Spleen (tissue), 13 donors: ENCODE measurements at places on chromosomes 2 and 18.

- no peak for DNase-seq
Observed at GRCh38 chr2:196941398-196942078, 15.0 kb upstream of the PGAP1 start.

- peak; percentile 86 for DNase-seq
Observed at GRCh38 chr2:129877795-129878775, 101.4 kb upstream of the RAB6C start.

GRCh38 chr18:47150824-47151366, 595 bp upstream of the HDHD2 start:
- peak; percentile 80 for DNase-seq

GRCh38 chr2:32516567-32516966, 111.3 kb upstream of the TTC27 start:
- no peak for DNase-seq

- DNase-seq, result no peak
Observed at GRCh38 chr2:240833724-240834285, 13.8 kb upstream of the KIF1A start.

DNA sequence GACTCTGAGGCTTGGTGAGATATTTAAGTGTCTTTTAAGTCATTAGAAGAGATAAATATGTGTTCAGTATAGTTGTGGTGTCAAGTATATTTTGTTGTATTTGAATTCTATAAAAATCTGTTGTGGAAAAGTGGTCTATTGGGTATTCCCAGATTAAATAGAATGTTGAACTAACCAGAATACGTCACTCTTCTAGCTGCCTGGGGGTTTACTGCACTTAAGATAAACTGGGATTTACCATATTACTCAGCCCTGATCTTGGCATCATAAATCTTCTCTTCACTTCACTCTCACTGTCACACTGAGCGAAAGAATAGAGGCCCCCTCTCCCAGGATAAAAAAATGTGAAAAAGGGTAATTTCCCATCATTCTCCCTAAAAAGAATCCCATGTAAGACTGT, 129.8 kb downstream of the BCL2 start:
- DNase-seq, result no peak

DNA sequence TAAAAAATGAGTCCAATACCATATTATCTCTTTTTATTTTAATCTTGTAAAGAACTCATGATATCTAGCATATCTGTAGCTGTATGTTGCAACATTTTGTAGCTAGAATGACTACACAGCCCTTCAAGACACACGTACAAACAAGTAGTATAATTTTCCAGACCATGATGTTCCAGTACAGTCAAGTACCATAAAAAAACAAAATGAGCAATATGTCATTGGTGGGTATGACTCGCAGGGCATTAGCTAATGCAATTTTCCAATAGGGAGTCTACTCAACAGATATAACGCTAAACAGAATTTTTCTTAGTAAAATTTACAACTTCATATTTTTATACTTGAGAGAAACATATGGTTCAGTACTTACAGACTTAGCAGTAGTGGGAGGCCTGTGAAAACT, 53.6 kb upstream of the UGP2 start:
- no peak for DNase-seq

DNA sequence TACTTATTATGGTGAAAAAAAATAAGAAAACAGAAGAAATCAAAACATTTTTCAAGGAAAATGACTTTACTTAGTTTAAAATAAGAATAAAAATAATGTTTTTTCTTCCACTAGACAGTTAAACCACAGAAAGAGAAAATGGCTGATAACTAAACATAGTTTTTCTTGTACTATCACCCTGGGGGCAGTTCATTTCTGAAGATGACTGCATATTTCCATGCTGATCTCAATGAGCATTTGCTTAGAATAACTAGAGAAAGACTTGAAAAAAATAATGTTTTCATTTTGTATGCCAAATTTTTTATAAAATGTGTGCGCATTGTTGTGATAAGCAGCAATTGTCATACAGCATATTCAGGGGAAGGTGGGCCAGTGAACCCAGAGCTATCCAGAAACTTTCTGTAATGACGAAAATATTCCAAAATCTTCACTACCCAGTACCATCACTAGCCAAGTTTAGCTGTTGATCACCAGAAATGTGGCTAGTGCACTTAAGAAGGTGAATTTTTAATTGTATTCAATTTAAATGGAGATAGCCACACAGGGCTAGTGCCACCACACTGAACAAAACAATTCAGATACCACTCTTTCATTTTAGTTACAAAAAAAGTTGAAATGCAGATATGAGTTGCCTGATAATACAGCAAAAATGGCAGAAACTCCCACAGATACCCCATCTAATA, 513.4 kb upstream of the NETO1 start:
- DNase-seq, result no peak

DNA sequence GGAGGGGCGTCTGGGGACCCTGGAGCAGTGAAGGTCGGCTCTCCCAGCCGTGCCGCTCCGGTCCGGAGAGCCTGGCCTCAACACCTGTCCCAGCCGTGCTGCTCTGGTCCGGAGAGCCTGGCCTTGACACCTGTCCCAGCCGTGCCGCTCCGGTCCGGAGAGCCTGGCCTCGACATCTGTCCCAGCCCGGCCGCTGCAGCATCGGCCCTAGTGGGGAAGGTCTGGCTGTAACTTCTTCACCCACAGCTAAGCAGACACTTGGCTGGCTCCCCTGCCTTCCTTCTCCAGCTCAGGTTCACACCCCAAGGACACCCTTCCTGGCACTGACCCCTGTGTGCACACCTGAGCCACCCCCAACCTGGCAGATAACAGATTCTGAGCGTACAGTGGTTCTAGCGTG, 4.6 kb downstream of the KCNG2 start:
- peak; percentile 70 for DNase-seq

- DNase-seq, result peak; percentile 64
Observed at GRCh38 chr2:10775831-10776230, 36.8 kb downstream of the PDIA6 start.

GRCh38 chr18:60982928-60983327, 350.3 kb upstream of the CDH20 start:
- DNase-seq, result no peak

GRCh38 chr18:38305961-38306360, 740.4 kb upstream of the CELF4 start:
- no peak for DNase-seq

DNA sequence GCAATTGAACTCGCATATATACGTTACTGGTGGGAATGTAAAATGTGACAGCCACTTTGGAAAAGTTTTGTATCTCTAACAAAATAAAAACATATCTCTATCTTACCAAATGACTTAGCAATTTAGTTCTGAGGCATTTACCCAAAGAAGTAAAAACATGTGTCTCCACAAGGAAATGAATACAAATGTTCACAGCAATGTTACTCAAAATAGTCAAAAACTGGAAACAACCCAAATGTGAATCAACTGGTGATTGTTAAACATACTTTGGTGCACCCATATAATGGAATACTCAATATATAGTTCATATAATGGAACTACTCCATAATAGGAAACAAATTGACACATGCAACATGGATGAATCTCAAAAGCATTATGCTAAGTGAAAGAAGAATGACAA, 70.4 kb upstream of the DNER start:
- no peak for DNase-seq

DNA sequence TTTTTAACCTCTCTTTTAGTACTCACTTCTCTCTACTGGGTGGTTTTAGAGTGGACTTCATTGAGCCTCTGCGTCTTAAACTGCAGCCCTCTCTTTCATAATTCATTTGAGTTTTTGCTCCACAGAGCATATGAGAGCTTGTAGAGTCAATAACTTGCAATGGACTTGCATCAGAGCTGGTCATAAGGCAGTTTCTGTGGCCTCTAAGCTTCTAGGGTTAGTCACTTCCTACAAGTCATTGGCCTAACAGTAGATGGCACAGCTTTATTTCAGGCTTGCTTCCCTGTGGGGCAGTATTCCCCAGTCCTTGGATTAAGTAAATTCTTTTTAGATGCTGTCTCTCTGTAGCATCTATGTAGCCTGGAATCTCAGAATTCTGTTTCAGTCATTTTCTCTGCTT, 1435.7 kb downstream of the LRP1B start:
- no peak for DNase-seq

DNA sequence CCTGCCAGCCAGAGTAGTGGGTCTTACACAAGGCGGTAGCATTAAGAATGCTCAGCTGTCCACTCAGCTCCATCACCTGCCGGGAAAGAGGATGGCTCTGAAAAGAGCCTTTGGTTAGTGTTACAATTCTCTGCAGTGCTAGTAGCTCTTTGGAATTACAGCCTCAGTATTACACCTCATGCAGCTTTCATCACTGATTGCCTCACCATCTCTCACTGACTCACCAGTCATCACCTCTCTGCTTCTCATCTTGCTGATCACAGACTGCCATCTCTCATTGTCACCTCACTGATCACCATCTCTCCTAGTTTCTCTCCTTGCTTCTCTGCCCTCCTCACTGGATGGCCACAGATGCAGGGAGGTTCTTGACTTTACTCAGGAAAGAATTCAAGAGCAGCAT, 573.5 kb upstream of the SETBP1 start:
- DNase-seq, result no peak

DNA sequence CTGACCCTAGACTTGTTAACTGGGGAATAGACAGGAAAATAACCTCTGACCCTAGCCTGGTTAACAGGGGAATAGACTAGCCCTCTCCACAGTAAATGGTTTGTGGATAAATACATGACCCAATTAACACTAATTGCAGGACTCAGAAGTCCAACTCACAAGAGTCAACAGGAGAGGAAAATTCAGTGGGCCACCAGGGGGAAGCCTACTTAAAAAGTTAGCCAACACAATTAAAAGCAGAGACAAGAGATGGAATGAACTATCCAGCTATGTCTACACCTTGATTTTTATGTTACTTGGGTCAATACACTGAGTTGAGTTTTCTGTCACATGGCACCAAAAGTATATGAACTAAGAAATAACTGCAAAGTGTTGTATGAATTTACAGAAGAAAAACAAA, 158.8 kb upstream of the SLC39A10 start:
- DNase-seq, result no peak

- DNase-seq, result peak; percentile 47
Observed at GRCh38 chr2:10164601-10165000, 42.1 kb downstream of the RRM2 start.
